ENCODE measurements at places on chromosomes 16 and 17.
A peak's percentile ranks its signal among the peaks of the same experiment; 100 is the strongest.

- H3K36me3 ChIP-seq: peaks cover 6% of the 10 kb centered on the region
- DNase-seq: peak; percentile 32
- no peaks in the 10 kb centered on the region for H3K4me1 ChIP-seq
- H3K27me3 ChIP-seq: no peaks in the 10 kb centered on the region
- no peak overlapping the region for H3K4me3 ChIP-seq
Measured at GRCh38 chr16:88063211-88063773, 112.1 kb downstream of the BANP start.

GRCh38 chr17:40777459-40777858 lies 4.9 kb downstream of the KRT27 start:
- H3K4me3 ChIP-seq: no peak overlapping the region
- H3K4me1 ChIP-seq: no peaks in the 10 kb centered on the region
- DNase-seq: no peak
- H3K27me3 ChIP-seq: peaks cover 27% of the 10 kb centered on the region
- H3K27ac ChIP-seq: no peak overlapping the region

DNA sequence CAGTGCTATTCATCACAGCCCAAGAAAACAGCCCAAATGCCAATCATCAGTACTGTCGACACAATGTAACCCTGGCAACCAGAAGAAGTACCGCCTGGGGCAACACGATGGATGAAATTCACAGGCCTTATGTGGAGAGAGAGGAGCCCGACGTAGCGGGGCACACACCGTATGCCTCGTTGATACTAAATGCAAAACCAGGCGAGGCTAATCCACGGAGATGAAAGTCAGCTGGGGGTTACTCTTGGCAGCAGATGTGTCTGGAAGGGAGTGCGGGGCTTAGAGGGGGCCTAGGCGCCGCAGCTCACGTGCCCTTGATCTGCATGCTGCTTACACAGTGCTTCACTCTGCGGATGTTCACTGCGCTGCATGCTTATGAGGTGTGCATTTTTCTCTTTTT lies 29.8 kb downstream of the ITGAE start:
- no peaks in the 10 kb centered on the region for H3K4me1 ChIP-seq
- no peak overlapping the region for H3K4me3 ChIP-seq
- H3K27ac ChIP-seq: no peak overlapping the region
- H3K27me3 ChIP-seq: no peaks in the 10 kb centered on the region
- no peaks in the 10 kb centered on the region for H3K36me3 ChIP-seq

DNA sequence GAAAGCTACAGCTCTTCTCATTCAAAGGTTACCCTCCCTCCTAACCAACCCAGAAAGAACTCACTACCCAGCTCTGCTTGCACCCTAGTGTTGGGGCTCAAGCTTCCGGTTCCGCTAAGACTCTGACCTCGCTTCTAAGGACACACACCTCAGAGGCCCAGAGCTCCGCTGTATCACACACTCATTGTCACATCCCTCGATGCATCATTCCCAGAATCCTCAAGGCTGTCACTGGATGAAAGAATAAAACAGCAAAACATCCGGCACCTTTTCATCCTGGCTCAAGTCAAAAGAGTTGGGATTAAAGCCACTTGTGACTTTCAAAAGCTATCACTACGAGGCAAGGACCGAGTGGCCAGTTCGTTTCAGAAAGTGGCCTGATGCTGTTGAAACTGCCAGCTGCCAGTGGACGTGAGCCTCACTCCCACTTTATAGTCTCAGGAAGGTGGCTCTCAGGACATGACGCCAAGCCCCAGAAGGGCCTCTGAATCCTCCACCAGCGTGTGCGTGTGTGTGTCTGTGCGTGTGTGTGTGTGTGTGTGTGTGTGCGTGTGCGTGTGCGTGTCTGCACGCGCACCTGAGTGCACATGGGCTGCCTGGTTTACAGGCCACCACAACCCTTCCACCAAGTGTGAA lies 29.0 kb downstream of the ZFHX3 start:
- peak overlapping the region; percentile 80 for H3K27ac ChIP-seq
- no peak for DNase-seq
- H3K4me3 ChIP-seq: no peak overlapping the region
- H3K36me3 ChIP-seq: no peaks in the 10 kb centered on the region

- no peak overlapping the region for H3K27ac ChIP-seq
- no peaks in the 10 kb centered on the region for H3K27me3 ChIP-seq
- H3K36me3 ChIP-seq: peaks cover 4% of the 10 kb centered on the region
- no peak overlapping the region for H3K4me3 ChIP-seq
- no peak for DNase-seq
Measured at GRCh38 chr16:8934601-8935000, 29.1 kb downstream of the USP7 start.

DNA sequence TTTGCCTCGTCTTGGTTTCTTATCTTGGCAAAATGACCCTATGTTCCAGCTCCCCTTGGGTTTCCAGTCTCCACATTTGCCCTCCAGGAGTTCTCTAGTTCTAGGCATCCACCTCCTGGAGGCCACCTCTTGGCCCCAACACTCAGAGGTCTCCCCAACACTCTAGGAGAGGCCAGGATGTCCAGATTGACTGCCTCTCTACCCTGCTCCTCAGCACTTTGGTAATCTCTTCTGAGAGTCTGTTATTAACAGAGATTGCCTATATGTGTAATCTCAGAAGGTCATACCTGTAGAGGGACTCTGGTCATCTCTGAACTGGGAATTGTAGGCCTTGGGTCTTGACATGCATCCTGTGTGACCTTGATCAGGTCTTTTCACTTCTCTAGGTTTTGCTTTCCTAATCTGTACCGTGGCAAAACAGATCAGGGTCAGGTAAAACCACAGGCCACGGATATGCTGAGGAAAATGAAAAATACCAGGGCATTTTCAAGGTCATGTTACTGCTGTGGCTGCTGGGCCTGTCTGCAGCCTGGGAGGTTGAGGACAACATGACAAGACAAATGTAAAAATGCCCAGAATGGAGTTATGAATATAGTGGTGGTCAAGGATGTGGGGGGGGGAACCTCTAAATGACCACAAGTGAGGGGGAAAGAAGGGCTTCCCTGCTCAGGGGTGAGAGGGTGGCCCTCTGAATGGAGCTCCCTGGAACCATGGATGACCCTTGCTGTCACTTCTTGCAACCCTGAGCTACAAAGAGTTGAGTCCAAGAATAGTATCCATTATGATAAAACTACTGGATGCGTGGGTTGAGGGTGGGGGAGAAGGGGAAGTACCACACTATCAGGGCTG lies 5.0 kb upstream of the CCL4L2 start:
- H3K27ac ChIP-seq: no peak overlapping the region
- H3K4me1 ChIP-seq: no peaks in the 10 kb centered on the region
- H3K36me3 ChIP-seq: no peaks in the 10 kb centered on the region

DNA sequence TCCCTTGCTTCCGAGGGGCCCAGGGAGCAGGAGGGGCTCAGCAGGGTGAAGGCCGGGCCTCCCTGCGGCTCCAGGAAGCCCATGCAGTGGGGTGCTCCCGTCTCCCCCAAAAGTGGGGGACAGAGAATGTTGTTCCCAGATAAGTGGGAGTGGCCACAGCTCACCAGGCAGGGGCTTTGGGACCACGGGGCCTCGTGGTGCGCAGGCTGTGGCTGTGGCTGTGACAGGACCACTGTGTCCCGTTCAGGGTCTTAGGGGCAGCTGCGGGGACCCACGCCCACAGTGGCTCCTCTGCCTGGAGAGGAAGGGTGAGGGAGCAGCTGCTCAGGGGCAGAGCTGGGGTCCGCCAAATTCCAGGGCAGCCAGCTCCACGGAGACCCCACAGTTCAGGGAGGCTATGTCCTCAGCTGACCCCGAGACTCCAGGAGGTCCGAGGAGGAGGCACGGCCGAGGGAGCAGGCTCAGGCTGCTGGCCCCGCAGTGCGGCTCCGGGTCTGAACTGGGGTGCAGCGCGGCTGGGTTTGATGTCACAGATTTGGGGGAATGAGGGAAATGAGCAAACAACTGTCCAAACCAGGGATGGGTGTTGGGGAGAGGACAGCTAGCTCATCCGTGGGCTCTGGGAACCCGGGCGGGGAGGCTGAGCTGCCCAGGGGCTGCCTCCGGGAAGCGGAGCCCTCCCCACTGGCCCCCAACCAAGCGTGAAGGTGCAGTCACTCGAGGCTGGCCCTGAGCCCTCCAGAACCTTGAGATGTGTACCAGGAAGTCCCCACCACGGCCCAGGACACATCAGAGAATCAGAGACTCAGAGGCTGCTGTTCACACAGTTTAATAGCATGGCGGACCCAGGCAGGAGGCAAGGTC lies 23.4 kb downstream of the TPSD1 start:
- H3K27ac ChIP-seq: no peak overlapping the region
- no peak overlapping the region for H3K4me3 ChIP-seq
- no peak for DNase-seq
- no peaks in the 10 kb centered on the region for H3K36me3 ChIP-seq
- H3K4me1 ChIP-seq: no peaks in the 10 kb centered on the region

GRCh38 chr16:68003031-68003430 lies 3.7 kb upstream of the DPEP2 start:
- H3K36me3 ChIP-seq: no peaks in the 10 kb centered on the region
- H3K27ac ChIP-seq: no peak overlapping the region
- no peak overlapping the region for H3K4me3 ChIP-seq
- H3K27me3 ChIP-seq: no peaks in the 10 kb centered on the region
